ENCODE measurements at places on chromosomes 7 and 10.
A peak's percentile ranks its signal among the peaks of the same experiment; 100 is the strongest.

DNA sequence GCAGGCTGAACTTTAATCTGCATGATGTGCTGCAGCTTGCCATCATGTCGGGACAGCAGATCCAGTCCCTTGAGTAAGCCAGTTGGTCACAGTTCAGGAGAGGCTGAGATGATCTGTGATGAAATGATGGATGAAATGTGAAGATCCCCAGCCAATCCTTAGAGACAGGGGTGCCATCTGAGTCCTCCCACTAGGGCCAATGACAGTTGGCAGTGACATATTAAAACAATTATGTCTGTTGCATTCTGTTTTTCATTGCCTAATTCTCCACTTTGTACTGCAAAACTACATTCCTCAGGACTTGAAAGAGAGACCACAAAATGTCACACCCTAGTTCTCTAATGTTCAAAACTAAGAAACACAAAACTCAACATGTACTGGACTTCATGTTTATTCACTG, 66.3 kb upstream of the CAV2 start:
- no peak for DNase-seq

- DNase-seq: no peak
These were observed 323.6 kb upstream of the PODXL start for GRCh38 chr7:131880078-131880477.

DNA sequence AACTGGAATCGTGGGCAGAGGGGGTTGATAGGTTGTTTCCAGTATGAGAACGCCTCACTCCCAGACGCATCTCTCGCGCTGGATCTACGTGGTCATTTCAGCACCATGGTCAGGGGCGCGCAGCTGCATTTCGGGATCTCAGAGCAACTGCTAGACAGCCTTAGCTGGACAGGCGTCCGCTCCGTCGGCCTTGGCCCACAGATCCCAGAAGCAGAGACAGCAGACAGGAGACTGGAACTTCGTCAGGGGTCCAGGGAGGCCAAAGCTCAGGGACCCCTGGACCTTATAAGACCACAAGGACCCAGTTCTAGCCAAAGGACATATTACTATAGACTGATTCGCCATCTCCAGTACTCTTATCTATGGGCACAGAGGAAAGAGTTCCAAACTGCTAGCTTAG, 5.3 kb downstream of the NEUROG3 start:
- DNase-seq: no peak

GRCh38 chr10:807958-808353, 118.5 kb upstream of the DIP2C start:
- DNase-seq: no peak

DNA sequence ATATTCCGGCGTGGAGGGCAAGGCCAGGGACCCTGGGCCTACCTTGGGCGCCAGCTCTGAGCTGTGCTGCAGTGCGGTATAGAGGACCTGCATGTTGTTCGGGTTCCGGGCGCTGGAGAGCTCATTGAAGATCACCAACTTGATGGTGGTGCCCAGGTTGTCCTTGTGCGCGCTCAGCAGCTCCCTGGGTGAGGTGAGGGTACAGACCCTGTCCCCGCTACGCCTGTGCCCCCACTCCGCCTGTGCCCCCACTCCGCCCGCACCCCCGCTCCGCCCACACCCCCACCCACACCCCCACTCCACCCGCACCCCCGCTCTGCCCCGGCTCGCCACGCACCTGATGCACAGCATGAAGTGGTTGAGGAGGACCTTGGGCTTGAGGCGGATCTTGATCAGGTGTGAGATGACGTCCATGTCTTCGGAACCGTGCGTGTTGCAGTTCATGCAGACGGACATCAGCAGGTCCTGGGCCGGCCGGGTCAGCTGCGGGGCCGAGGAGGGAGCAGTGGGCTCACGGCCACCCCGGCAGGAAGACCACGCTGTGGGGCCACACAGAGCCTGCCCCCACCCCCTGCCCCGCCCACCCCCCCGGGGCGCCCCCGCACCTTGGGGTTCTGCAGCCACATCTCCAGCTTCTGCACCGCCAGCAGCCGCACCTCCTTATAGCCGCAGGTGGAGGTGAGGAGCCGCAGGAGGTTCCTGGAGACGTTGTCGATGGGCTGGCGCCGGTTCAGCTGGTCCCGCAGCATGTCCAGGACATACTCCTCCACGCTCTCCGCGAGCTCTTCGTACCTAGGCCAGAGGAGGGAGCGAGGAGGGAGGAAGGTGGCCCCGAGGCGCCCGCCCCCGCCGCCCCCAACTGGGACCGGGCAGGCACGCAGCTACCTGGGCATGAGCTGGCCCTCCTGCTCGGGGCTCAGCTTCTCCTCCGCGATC, 5.6 kb downstream of the INTS1 start:
- DNase-seq: no peak

- DNase-seq: no peak
These were observed 176.1 kb downstream of the SGMS1 start for GRCh38 chr10:50447691-50448090.

GRCh38 chr10:100109670-100110069, 28.0 kb upstream of the CPN1 start:
- DNase-seq: no peak

GRCh38 chr10:131609176-131609575, 291.6 kb upstream of the PPP2R2D start:
- no peak for DNase-seq

- no peak for DNase-seq
These were observed 35.7 kb upstream of the SRRM3 start for GRCh38 chr7:76165973-76166403.

- DNase-seq: peak; percentile 80
These were observed at the start of gene SEMA3C for GRCh38 chr7:80918909-80919721. TSS of gene SEMA3C (minus strand) at chr7:80919051. CDS start at chr7:80916781, 2,270 bp downstream.

- no peak for DNase-seq
These were observed 8.5 kb downstream of the OR2A7 start for GRCh38 chr7:144256112-144256511.

- no peak for DNase-seq
These were observed 15.2 kb upstream of the UBE2D1 start for GRCh38 chr10:58319599-58319998.

DNA sequence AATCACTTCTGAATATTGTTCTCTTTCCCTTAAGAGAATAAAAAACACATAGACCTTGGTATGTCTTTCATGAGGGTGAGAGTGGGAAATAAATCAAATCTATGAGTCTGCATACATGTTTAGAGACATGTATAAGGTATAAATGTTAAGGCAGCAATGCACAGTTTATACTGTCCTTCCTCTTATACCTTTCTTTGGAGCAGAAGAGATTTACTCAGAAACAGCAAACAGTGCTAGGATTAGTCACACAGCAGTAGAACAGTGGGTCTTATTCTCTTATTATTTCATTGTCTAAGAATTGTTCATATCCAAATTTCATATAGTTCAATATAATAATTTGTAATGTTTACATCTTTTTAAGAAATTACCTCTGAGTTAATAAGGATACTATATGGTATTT, 126.7 kb upstream of the TMEM196 start:
- DNase-seq: no peak

GRCh38 chr10:28533571-28534304, 820 bp downstream of the WAC start:
- DNase-seq: peak; percentile 4

- no peak for DNase-seq
These were observed 256.9 kb upstream of the MTPN start for GRCh38 chr7:136234040-136234439.

DNA sequence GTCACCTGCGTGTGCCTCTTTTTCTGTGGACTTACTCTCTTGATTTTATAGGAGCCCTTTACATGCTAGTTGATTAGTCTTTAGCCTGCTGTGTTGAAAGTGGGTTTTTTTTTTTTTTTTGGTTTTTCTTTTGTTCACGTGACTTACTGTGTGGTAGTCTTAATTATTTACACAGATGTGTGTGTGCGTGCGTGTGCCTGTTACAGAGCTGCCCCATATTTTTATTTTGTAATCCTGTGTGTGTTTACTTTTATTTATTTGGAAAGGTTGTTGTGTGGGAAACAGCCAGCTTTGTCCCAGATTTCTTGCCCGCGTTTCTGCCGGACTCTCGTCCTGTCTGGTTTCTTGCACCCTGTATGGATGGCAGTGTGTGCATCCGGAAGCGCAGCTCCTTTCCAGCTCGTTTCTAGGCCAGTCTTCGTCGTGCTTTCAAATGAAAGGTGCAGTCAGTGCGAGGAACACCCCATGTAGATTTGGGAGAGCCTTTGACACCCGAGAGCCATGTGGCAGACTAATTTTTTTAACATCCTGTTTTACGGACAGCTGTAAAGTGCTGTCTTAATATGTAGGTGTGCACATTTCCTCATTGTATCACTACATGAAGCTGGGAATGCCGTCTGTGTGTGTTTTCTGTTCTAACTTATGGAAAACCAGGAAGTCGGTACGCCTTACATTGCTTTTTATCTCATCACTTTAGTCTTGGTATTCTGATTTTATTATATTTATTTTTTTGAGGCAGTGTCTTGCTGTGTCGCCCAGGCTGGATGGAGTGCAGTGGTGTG, 55.6 kb downstream of the DNAJB6 start:
- DNase-seq: no peak

GRCh38 chr10:132608511-132609195, 71.1 kb downstream of the INPP5A start:
- DNase-seq: no peak

DNA sequence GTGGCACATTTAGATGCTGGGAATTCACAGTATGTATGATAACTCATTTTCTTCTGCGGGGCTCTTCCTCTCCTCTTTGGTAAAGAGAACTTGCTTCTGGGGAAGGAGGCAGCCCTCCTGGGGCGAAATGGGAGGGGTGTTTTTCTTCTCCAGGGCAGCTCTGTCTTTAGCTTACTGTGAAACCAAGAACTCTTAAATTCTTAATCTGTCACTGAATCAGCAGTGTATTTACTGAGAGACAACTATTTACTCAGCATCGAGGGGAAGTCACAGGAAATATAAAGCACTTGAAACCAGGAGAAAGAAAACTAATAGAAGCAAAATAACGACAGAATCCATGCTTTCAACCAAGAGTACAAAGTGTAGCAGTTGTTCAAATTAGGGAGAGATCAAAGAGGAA, 158.2 kb upstream of the AGK start:
- DNase-seq: no peak

- no peak for DNase-seq
These were observed 47.2 kb downstream of the XPNPEP1 start for GRCh38 chr10:109875828-109876821.

DNA sequence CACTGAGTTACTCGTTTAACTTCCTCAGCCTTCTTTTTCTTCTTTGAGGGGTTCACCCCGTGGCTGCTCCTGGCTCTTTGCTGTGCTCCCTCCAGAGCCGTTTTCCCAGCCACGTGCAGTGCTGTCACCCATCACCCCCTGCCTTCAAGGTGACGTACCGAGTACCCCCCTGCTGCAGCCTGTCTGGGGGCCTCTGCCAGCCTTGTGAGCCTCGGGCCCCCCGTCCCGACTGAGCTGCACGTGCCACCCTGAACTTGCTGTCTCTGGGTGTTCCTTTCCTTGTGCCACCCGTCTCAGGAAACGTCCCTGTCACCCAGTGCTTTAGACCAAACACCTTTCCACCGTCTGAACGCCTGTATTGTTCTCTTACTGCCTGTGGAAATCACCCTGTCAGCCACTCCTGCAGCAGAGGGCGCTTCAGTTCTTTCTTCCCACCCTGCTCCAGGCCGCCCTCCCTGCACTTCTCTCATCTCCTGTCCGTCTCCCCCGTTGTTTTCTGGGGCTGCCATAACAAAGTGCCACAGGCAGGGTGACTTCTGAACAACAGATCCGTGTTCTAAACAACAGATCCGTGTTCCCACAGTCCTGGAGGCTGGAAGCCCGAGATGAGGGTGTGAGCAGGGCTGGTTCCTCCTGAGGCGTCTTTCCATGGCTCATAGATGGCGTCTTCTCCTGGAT, 44.6 kb downstream of the WDR37 start:
- no peak for DNase-seq

- no peak for DNase-seq
These were observed 32.7 kb upstream of the DMTF1 start for GRCh38 chr7:87119581-87119980.

- DNase-seq: no peak
These were observed 149.5 kb upstream of the MINDY3 start for GRCh38 chr10:16009785-16010184.

GRCh38 chr7:157676001-157676400, 339.2 kb downstream of the DNAJB6 start:
- DNase-seq: no peak

DNA sequence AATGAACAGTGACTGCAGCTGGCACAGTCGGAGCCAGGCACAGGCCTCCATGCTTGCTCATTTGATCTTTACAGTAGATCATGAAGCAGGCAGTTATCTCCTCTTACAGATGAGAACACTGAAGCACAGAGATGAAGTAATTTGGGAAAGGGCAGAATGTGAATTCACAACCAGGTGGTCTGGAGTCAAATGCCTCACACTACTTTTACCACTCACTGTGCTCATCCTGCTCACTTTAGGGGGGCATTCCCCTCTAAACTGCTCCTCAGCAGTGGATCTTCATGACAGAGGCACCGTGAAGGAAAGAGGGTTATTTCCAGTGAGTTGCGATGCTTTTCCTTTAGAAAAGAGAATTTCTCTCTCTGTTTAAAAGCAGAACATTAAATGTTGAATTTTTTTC, 15.1 kb downstream of the SNX10 start:
- no peak for DNase-seq

DNA sequence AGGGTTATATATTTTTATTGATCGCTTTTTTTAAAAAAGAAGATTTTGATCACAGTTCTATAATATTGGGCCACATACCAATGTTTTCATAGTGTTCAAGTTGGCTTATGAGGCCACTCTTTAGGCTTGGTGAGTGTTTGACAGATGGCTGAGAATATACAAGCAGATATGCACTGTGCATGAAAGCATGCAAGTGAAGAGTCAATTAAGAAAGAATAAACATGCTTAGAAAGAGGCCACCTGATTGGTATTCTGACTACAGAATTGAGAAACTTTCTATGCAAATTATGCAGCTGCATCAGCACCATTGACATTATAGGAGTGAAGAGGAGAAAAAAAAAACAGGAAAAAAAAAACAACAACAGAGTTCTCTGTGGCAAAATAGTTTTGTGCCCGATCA, 39.9 kb downstream of the CABCOCO1 start:
- no peak for DNase-seq

Data from HS-27A (cell line).